ENCODE measurements at places on chromosomes 2 and 18. TPM values are rescaled to one million over a fixed set of nuclear protein-coding genes. Genes with fewer than 3 reads are reported as not detected.
A peak's percentile ranks its signal among the peaks of the same experiment; 100 is the strongest.

DNA sequence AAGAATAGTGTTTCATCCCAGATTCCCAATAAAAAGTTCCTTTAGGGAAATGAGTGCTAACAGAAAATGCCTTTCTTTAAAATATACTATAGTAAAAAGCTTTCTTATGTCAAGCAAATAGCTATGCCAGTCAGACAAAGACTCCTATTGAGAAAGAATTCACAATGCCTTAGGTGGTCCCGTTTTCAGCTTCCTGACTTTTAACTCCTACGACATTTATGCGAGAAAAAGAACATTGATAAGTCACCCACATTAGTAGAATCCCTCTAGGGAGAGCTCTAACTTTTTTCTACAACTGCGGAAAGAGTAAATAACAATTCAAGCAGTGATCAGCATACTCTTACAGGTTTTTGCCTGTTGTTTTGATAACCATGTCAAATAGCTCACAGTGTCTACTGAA is 750.8 kb upstream of the ACVR2A start:
- DNase-seq, result no peak
- H3K4me1 ChIP-seq, result peaks cover 3% of the 10 kb centered on the region

DNA sequence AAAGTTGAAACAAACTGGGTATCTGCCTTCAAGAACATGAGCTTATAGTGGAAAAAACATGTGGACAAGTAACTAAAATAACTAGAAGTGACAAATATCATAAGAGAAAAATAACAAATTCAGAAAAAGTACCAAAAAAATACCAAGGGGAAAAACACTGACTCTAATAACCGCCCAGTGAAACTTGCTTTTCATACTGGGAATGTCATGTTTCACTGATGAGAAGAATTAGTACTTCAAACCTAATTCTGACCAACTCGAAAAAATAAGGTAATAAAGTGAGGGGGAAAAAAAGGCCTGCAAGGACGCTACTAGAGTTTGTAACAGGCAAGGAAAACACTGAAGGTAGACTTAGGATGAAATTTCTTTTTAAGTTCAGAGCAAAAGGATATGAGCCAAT is 83.6 kb downstream of the RTTN start:
- no peaks in the 10 kb centered on the region for H3K27me3 ChIP-seq
- H3K4me3 ChIP-seq, result no peak overlapping the region
- H3K36me3 ChIP-seq, result no peaks in the 10 kb centered on the region
- H3K27ac ChIP-seq, result no peak overlapping the region
- no peaks in the 10 kb centered on the region for H3K4me1 ChIP-seq

DNA sequence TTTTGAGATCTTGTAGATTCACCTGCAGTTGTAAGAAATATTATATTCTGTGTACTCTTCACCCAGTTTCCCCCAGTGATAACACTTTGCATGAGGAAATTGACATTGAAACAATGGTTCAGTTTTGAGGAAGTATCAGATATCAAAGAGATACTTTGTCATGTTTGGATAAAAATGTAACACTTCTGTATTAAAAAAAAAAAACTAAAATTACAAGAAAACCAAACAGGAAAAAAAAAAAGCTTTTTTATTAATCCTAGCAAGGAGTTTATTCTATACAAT is 204.0 kb downstream of the ARL4C start:
- H3K27me3 ChIP-seq, result no peaks in the 10 kb centered on the region
- no peak overlapping the region for H3K27ac ChIP-seq
- no peaks in the 10 kb centered on the region for H3K36me3 ChIP-seq
- DNase-seq, result no peak
- H3K4me1 ChIP-seq, result peaks cover 23% of the 10 kb centered on the region

GRCh38 chr2:108354136-108354535 is 23.6 kb upstream of the SULT1C4 start:
- DNase-seq, result no peak
- no peak overlapping the region for H3K27ac ChIP-seq
- no peaks in the 10 kb centered on the region for H3K36me3 ChIP-seq
- no peaks in the 10 kb centered on the region for H3K27me3 ChIP-seq
- no peak overlapping the region for H3K4me3 ChIP-seq

DNA sequence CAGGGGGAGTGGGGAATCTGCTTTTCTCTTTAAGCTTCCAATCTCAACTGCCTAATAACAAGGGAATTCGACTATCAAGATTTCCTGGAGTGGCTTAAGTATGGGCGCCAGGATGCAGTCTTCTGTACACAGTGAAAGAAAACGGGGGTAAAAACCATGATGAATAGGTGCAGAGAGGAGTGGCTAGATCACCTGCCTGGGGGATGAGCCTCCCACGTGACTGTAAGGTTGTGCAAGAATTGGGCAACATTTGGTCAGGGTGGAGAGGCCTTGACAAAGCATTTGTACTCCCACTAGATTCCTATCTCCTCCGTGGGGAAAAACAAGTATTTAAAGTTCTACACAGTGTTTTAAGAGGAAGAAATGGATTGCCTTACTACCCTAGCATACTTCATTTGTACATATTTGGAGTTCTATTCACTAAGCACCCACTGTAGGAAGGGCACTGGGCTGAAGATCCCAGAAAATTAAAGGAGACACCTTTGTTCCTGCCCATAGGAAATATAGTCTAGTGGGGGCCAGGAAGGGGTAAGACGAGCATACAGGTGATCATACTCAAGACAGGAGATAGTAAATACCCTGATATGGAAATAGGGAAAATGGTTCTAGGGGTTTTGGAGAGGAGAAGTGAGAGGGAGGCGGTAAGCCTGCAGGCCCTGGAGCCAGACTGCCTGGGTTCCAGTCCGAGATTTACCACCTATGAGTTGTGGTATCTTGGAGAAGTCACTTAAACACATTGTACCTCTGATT is 29.2 kb downstream of the EPAS1 start:
- no peak overlapping the region for H3K4me3 ChIP-seq
- peaks cover 8% of the 10 kb centered on the region for H3K36me3 ChIP-seq
- DNase-seq, result peak; percentile 74
- peak overlapping the region; percentile 48 for H3K27ac ChIP-seq
- H3K4me1 ChIP-seq, result peaks cover 66% of the 10 kb centered on the region
- no peaks in the 10 kb centered on the region for H3K27me3 ChIP-seq

- no peaks in the 10 kb centered on the region for H3K27me3 ChIP-seq
- H3K4me3 ChIP-seq, result no peak overlapping the region
- DNase-seq, result no peak
- H3K27ac ChIP-seq, result peak overlapping the region; percentile 63
- H3K36me3 ChIP-seq, result no peaks in the 10 kb centered on the region
These were observed 34.9 kb upstream of the MAT2A start for GRCh38 chr2:85503851-85504777.

ALK gene
- not detected for total RNA-seq
